ENCODE measurements at places on chromosomes 6 and 20. TPM values are rescaled to one million over a fixed set of nuclear protein-coding genes. Genes with fewer than 3 reads are reported as not detected.

RNF182 gene
- 4.1 TPM for polyA plus RNA-seq

SALL4 gene
- polyA plus RNA-seq = 6.7 TPM

MRAP2 gene
- 4.3 TPM for polyA plus RNA-seq

TINAG gene
- 33.0 TPM for polyA plus RNA-seq

DUSP15 gene
- polyA plus RNA-seq = 18.3 TPM

CLPSL1 gene
- 1.3 TPM for polyA plus RNA-seq

FOXC1 gene
- 103 TPM for polyA plus RNA-seq

SLC12A5 gene
- 1.9 TPM for polyA plus RNA-seq

CTAGE9 gene
- not detected for polyA plus RNA-seq

GRM4 gene
- 0.49 TPM for polyA plus RNA-seq

BNIP5 gene
- polyA plus RNA-seq = 0.33 TPM

FAM50B gene
- 15.8 TPM for polyA plus RNA-seq

KIF25 gene
- polyA plus RNA-seq = 0.61 TPM

MAP7 gene
- polyA plus RNA-seq = 32.6 TPM

FNDC11 gene
- polyA plus RNA-seq = 0.90 TPM

BMP2 gene
- 22.6 TPM for polyA plus RNA-seq

ADTRP gene
- polyA plus RNA-seq = 3.1 TPM

BTN1A1 gene
- polyA plus RNA-seq = 0.22 TPM

Data from right renal pelvis (tissue), 4 donors.